ENCODE measurements at places on chromosomes 3 and 15.

DNA sequence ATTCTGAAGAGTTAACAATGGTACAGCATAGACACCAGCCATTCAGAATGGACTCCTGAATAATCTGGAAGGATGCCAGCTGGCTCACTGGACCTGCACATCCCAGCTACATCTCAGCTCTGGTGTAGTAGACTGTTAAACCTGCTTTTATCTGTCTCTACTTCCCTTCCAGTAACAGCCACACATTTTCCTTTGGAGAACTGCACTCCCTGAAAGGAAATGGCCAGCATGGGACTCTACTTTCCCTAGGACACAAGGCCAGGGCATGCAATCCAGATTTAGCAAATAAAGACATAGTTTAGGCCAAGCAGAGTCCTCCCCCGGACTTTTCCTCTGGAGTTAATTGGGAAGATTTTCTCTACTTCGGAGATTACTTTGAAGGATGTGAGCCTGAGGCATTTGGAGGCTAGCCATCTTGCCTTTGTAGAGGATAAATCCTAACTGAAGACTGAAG is 82.7 kb upstream of the TCF12 start:
- peak; percentile 7 for DNase-seq

DNA sequence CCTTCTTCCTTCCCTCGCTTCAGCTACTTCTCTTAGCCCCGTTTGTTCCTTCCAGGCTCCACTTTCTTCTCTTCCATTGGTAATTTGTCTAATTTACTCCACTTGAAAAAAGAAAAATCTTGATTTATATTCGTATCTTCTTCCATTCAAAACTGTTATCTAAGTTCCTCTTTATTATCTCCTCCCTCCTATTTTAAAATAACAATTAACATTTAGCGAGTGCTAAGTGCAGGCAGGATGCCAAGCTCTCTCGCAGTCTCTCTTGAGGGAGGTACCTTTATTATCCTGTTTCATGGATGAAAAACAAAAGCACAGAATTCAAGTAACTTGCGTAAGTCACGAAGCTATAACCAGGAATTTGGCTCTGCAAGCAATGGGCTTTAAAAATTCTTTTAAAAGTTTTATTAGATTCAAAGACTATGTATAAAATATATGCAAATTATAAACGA is 418.9 kb upstream of the NAALADL2 start:
- no peak for DNase-seq

DNA sequence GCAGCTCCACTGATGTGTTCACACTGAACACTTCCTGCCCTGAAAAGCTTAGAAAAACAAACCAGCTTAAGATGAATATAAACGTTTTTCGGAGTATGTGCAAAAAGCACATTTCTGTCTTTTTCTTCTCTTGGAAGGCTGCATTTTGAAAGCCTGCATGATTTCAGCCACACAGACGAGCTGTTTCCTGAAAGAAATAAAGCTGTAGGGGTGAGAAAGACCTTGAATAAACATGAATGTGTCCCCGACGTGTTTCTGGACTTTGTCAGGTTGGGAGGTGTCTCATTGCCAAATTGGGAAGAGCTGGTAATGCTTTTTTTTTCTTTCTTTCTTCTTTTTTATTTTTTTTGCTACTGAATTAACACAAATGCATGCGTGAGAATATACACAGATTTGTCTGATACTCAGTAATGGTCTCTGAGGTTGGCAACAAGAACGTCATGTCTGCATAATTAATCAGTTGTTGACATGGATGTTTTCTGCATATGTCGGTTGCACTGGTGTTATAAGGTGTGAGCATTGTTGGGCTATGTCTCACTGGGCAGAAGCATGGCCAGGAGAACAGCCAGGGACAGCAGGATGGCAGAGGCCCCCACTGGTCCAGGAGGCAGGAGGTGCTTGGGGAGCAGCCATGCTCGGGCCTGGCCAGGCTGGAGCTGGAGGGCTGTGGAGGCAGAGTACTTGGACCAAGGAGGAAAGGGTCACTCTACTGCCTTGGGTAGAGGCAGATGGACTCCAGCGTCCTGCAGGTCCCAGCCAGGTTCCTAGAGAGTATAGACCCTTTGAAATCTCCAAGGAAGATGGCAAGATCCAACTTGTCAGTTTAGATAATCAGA is 39.0 kb downstream of the ADAMTSL3 start:
- DNase-seq = no peak

DNA sequence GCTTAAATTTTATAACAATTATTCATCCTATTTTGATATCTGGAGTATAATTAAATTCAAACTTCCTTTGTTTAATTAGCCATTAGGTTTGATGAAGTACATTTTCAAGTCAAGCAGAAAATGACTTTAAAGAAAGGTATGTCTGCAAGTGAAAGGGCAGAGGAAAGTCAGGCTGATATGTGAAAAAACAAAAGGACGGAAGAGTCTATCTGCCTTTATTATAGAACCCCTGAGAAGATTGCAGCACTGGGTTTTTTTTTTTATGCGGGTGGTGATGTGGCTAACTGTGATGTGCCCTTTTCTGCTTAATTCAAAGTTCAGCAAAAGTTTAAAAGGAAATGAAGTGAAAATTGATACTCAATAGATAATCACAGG is 83.2 kb downstream of the COL8A1 start:
- no peak for DNase-seq

DNA sequence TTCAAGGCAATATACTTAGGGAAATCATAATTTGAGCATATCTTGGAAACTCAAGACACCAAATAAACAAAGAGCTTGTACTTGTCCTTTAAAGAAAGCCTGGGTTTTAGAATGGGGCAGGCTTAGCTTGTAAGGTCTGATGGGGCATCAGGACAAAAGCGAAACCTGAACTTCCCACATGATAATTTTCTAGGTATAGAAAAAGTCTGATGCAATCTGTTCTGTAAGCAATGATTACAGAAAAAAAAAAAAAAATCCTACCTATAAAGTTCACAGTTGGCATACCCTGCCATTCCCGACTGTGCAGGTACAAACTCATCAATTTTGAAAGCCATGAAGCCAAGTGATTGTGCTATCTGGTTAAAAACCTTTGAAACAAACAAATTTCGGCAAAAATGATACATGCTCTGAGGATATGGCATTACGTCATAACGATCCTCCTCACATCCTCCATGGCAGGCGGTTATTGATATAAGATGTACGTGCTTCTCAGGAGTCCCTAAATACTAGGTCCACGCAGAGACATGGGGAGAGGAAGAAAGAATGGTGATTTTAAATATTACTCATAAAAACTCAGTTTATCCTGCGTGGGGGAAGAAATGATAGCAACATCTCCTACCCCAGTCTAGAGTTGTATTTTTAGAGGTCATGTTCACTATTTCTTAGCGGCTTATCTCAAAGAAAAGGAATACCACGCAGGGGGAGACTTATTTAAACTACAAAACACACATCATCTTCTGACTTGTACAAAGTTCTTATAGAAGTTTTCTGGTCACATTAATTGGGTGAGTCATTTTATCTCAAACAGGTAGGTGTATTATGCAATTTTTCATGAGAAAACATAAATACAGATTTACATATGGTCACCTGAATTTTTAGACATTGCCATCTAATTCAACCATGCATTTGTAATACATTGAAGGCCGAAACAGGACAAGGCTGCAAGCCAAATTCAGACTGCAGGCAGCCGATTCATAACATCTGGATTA is 27.0 kb downstream of the MB21D2 start:
- DNase-seq = no peak
